CD8-positive, alpha-beta memory T cell (primary cell): ENCODE measurements at places on chromosomes 1 and 21. TPM values are rescaled to one million over a fixed set of nuclear protein-coding genes. Genes with fewer than 3 reads are reported as not detected.

GRCh38 chr1:227996187-227996950, 10.4 kb upstream of the WNT3A start:
- no peak for DNase-seq
- H3K4me1 ChIP-seq, result no peaks in the 10 kb centered on the region
- H3K27me3 ChIP-seq, result no peaks in the 10 kb centered on the region
- no peak overlapping the region for H3K27ac ChIP-seq
- H3K4me3 ChIP-seq, result no peak overlapping the region

- no peak overlapping the region for H3K27ac ChIP-seq
- no peaks in the 10 kb centered on the region for H3K36me3 ChIP-seq
- no peaks in the 10 kb centered on the region for H3K27me3 ChIP-seq
Observed at GRCh38 chr1:234330843-234331215, 42.4 kb upstream of the COA6 start.

DNA sequence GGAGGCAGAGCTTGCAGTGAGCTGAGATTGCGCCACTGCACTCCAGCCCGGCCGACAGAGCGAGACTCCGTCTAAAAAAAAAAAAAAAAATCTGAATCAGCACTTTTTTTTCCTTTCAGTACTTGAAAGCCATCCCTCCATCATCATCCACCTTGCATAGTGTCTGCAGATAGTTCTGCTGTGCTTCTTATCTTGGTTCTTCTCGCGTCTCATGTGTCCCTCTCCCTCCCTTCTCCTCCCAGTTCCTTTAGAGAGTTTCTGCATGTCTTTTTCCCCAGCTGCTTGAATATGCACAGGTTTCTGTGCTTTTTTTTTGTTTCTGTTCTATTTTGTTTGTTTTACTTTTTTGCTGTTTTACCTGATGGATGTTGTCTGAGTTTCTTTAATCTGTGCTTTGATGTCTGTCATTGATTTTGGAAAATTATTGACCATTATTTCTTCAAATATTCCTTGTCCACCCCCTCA, 3.9 kb upstream of the COL18A1 start:
- no peak overlapping the region for H3K4me3 ChIP-seq
- H3K27me3 ChIP-seq, result peaks cover 5% of the 10 kb centered on the region
- H3K4me1 ChIP-seq, result peaks cover 4% of the 10 kb centered on the region
- H3K27ac ChIP-seq, result no peak overlapping the region
- no peak for DNase-seq
- H3K36me3 ChIP-seq, result no peaks in the 10 kb centered on the region

- no peak overlapping the region for H3K4me3 ChIP-seq
- no peak for DNase-seq
- H3K4me1 ChIP-seq, result peaks cover 17% of the 10 kb centered on the region
- no peak overlapping the region for H3K27ac ChIP-seq
Observed at GRCh38 chr1:168550971-168551370, 7.2 kb upstream of the XCL2 start.

GRCh38 chr1:80305466-80305865, 1298.9 kb upstream of the ADGRL4 start:
- DNase-seq, result no peak
- H3K4me1 ChIP-seq, result no peaks in the 10 kb centered on the region
- no peak overlapping the region for H3K27ac ChIP-seq
- H3K4me3 ChIP-seq, result no peak overlapping the region
- H3K27me3 ChIP-seq, result no peaks in the 10 kb centered on the region

- H3K36me3 ChIP-seq, result no peaks in the 10 kb centered on the region
- no peak overlapping the region for H3K27ac ChIP-seq
- no peak for DNase-seq
- H3K27me3 ChIP-seq, result no peaks in the 10 kb centered on the region
- no peak overlapping the region for H3K4me3 ChIP-seq
Observed at GRCh38 chr1:172724765-172725613, 66.1 kb downstream of the FASLG start.

- H3K27ac ChIP-seq, result no peak overlapping the region
- H3K36me3 ChIP-seq, result peaks cover 28% of the 10 kb centered on the region
- H3K27me3 ChIP-seq, result no peaks in the 10 kb centered on the region
- DNase-seq, result no peak
- H3K4me1 ChIP-seq, result peaks cover 2% of the 10 kb centered on the region
Observed at GRCh38 chr1:185293967-185294542, 23.0 kb downstream of the IVNS1ABP start.

GRCh38 chr1:179745131-179745611, 2.1 kb downstream of the FAM163A start:
- H3K27me3 ChIP-seq, result no peaks in the 10 kb centered on the region
- H3K27ac ChIP-seq, result no peak overlapping the region
- H3K4me3 ChIP-seq, result no peak overlapping the region
- no peaks in the 10 kb centered on the region for H3K36me3 ChIP-seq
- DNase-seq, result no peak
- no peaks in the 10 kb centered on the region for H3K4me1 ChIP-seq

- no peaks in the 10 kb centered on the region for H3K36me3 ChIP-seq
- no peak for DNase-seq
Observed at GRCh38 chr21:45618287-45618686, 25.2 kb upstream of the PCBP3 start.

DNA sequence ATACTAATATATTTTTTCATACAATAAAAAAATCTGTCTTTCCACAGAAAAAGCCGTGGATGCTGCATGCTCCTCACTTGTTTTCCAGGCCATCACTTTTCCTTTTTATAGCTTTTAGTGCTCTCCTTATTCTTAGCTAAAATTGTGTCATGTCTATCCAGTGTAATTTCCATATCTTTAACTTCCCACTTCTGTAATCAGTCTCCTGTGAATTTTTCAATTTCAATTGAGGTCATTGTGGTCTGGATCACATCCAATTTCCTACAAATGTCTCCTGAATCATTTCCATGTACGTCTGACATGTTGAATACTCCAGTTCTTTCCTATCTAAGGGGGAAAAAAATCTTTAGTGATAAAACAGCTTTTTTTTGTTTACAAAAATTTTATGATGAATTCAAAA, 838.2 kb upstream of the B3GALT2 start:
- no peak for DNase-seq
- no peaks in the 10 kb centered on the region for H3K4me1 ChIP-seq
- no peaks in the 10 kb centered on the region for H3K36me3 ChIP-seq
- H3K4me3 ChIP-seq, result no peak overlapping the region
- no peak overlapping the region for H3K27ac ChIP-seq
- no peaks in the 10 kb centered on the region for H3K27me3 ChIP-seq

DNA sequence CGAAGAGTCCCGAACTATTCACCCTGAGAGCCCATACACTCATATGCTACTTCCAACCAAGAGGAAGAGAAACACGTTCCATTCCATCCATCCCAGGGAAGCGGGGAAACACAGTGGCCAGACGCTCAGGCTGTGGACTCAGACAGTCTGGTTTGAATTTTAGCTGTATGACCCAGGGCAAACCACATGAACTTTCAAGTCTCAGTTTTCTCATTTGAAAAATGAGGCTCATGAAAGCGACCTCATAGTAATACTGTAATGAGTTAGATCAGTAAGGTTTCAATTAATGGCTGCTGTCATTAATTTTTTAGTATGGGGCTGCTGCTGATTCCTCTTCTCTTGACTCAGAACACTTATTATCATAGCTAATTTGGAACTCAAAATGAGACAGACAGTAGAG, 1.5 kb downstream of the FCRL4 start:
- no peaks in the 10 kb centered on the region for H3K27me3 ChIP-seq
- no peak overlapping the region for H3K4me3 ChIP-seq
- no peak overlapping the region for H3K27ac ChIP-seq
- no peak for DNase-seq
- H3K4me1 ChIP-seq, result no peaks in the 10 kb centered on the region

GRCh38 chr1:4133297-4133938, 233.3 kb upstream of the C1orf174 start:
- no peaks in the 10 kb centered on the region for H3K27me3 ChIP-seq
- no peak for DNase-seq
- no peaks in the 10 kb centered on the region for H3K36me3 ChIP-seq
- no peak overlapping the region for H3K27ac ChIP-seq
- H3K4me1 ChIP-seq, result no peaks in the 10 kb centered on the region
- H3K4me3 ChIP-seq, result no peak overlapping the region

DNA sequence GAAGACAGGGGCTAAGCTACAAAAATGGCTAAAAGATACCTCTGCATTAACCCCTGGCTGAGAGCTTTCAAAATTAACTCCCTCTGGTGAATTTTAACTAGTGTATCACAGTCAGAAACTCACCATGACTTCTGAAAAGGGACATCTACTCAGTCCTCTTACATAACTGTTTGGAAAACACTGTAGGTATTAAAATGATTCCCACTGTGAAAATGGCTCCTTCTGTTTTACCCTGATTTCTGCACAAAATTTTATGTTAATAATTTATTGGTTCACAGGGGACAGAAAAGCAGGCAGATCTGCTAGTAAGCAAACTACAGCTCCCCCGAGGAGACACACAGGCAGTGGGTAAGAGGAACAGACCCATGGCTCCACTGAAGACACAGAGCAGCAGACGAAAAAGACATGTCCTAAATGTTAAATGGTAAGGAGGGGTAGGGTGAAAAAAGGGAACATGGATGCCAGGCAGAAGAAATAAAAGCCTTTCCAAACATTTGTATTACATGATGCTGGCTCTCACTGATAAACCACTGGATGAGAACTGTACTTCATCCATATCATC, 111.7 kb downstream of the SLC45A1 start:
- no peaks in the 10 kb centered on the region for H3K36me3 ChIP-seq
- H3K27me3 ChIP-seq, result no peaks in the 10 kb centered on the region
- no peak overlapping the region for H3K4me3 ChIP-seq
- DNase-seq, result no peak

DNA sequence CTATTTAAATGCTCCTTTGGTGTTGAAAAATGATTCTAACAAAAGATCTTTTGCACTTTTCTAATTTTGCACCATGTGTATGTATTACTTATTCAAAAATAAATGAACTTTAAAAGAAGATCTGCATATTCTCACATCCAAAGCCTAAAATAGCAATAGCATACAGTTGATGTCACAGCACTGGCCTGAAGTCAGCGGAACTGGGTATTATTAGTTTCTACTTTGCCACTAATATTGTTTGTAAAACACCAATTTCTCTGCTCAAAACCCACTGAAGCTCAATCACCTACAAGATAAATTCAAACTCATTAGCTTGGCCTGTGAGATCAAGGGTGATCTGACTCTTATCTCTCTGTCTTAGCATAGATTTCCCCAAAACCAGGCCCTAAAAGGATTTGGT, 34.5 kb upstream of the BCAR3 start:
- no peaks in the 10 kb centered on the region for H3K4me1 ChIP-seq
- H3K27me3 ChIP-seq, result no peaks in the 10 kb centered on the region
- no peak for DNase-seq
- H3K4me3 ChIP-seq, result no peak overlapping the region
- H3K36me3 ChIP-seq, result no peaks in the 10 kb centered on the region
- H3K27ac ChIP-seq, result no peak overlapping the region

DNA sequence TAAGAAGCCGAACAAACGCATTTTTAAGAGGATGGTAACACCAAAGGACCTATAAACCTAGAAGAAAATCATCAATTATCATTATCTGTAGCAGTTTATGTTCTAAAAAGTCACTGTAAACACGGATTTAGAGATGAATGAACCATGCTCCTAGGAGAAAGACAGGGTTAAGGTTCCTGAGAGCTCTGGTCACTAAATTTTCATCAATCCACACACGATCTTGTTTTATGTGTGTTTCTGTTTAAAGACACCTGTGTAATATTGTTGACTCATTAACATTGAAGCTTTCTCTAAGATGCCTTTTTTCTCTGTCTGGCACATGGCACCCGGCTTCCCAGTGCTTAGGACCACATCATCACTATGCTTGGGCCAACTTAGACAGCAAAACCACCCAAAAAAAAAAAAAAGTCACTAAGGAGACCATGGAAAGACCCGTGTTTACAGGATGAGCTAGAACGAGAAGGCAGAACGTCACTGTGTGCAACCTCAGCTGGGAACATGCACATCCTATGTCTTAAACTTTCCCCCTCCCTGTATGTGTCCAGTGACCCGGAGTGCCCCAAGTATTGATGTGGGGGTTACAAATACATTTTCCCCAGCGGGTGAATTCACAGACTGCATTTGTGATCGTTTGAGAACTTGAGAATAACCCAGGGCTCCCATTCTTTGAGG, 55.8 kb upstream of the PDE9A start:
- DNase-seq, result no peak
- peaks cover 4% of the 10 kb centered on the region for H3K27me3 ChIP-seq
- H3K27ac ChIP-seq, result no peak overlapping the region
- no peak overlapping the region for H3K4me3 ChIP-seq

DNA sequence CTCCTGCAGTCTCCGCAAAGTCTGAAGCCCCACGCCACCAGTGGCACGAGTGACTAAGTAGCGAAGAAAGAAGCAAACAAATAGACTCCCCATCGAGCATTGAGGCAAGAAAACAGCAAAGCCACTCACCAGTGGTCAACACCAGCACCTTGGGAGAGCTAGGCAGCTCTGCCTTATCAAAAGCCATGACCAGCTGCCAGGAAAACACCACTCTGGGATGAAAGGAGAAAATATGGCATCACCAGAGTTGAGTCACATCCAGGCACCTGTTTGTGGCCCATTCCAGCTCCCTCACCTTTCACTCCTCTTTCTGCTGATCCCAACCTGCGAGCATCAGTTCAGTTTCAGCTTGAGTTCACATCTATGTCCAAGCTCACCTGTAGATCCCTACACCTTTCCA, 17.2 kb downstream of the PDZK1 start:
- peak overlapping the region; percentile 7 for H3K4me3 ChIP-seq
- peaks cover 35% of the 10 kb centered on the region for H3K4me1 ChIP-seq

- H3K4me1 ChIP-seq, result no peaks in the 10 kb centered on the region
- no peaks in the 10 kb centered on the region for H3K36me3 ChIP-seq
- DNase-seq, result no peak
- H3K27me3 ChIP-seq, result no peaks in the 10 kb centered on the region
- no peak overlapping the region for H3K27ac ChIP-seq
Observed at GRCh38 chr1:64318428-64318827, 115.0 kb downstream of the UBE2U start.

Gene ADGRL4
- not detected for total RNA-seq

Gene RNU1-2
- 1,300 TPM for total RNA-seq

Gene DDR2
- total RNA-seq, result 0.13 TPM

Gene SDF4
- total RNA-seq, result 158 TPM

Gene LRRC53
- not detected for total RNA-seq

Gene SAMSN1
- 83.2 TPM for total RNA-seq

Gene ZNF683
- 2.7 TPM for total RNA-seq

Gene ADGRB2
- 0.57 TPM for total RNA-seq

Gene AHDC1
- total RNA-seq, result 11.5 TPM

Gene GJB5
- not detected for total RNA-seq

Gene KIF26B
- 0.16 TPM for total RNA-seq

Gene OVAAL
- not detected for total RNA-seq
